ENCODE measurements at places on chromosomes 16 and 17.

DNA sequence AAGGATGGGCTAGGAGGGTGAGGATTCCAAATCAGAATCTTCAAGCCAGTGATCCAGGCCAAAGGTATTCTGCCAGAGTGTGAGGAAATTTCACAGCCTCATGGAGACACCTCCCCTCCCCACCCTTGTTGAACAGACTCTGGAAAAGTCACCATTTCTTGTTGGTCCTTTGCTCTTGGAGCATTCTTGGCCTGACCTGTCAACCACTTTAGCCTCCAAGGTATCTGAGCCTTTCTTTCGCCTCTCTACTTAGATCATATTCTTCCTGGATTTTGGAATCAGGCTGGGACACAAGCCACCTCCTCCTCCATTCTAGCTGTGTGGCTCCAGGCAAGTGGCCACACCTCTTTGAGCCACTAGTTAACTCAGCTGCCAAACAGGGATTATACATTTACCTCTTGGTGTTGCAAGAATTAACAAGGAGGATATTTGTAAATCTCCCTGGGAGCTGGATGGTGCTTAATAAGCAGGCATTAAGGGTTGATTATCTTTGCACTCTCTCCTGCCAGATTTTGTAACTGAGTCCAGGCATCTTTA lies 193.5 kb downstream of the WWOX start:
- no peak for DNase-seq

GRCh38 chr16:11848842-11849241 lies 2.5 kb downstream of the RSL1D1 start:
- no peak for DNase-seq

DNA sequence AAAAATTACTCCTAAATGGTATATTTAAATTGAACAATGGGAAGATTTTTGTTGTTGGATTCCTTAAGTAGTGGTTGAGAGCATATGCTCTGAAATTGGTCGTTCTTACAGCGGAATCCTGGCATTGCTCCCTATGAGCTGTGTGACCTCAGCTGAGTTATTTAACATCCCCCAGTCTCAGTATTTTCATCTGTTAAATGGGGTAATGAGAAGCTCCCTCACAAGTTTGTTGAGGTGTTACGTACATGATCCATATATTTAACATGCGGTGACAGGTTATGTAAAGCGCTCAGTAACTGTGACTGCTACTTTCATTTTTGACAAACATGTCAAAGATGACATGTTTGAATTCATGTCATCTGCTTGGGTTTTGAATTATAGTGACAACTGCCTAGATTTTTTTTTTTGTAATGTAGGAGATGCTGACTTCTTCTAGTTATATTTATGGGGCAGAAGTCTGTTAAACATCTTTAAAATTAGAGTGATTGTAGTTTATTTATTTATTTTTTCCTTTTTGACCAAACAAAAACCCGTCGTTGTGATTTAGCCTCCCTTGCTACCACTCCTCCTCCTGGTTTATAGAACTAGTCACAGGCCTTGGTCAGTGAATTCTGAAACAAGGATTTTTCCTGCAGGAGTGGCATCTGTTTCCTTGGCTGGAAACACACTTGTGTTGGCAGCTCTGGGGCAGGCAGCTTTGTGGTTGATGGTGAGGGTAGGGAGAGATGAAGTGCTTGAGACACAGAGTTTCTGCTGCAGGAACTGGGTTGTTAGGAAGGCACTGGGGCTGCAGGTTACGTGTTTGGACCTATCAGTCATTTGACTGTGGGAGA lies 268.8 kb downstream of the SNX29 start:
- no peak for DNase-seq

- no peak for DNase-seq
Measured at GRCh38 chr17:55340176-55340575, 75.4 kb downstream of the HLF start.

DNA sequence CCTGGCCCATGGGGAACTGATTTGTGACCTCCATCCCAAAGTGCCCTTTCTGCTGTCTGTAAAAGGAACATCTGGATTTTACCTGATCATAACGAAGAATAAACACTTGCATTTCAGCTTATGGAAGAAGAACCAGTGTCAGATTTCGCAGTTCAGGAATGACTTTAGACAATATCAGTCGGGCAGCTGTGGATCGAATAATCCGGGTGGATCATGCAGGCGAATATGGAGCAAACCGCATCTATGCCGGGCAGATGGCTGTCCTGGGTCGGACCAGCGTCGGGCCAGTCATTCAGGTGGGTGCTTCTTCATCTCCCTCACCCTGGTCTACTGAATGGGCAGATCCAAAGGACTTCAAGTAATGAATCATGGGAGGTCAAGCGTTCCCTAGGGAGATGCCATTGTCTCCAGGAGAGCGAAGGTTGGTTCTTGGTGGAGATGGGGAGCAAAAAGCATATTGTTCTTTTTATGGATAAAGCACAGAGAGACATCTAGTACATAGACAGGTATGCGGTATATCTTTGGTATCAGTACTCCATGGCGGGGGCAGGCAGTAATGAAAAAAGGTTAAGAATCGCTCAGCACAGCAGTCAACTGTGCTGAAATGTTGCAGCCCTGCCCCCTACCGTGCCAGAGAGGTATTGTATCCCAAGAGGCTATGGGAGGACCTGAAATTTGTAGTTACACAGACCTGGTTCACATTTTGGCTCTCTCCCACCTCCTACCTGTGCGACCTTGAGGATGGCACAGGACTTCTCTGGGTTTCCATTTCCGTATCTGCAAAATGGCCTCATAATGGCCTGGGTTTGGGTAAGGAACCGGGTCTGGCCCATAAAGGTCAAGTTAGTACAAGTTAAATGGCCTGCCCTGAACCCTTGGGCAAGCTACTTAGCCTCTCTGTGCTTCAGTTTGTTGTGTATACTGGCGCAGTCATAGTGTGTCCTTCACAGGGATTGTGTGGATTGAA lies 4.7 kb downstream of the COQ7 start:
- no peak for DNase-seq

- DNase-seq = no peak
Measured at GRCh38 chr16:75061669-75062068, 54.9 kb downstream of the LDHD start.

- no peak for DNase-seq
Measured at GRCh38 chr16:70255574-70255973, 3.8 kb upstream of the EXOSC6 start.

DNA sequence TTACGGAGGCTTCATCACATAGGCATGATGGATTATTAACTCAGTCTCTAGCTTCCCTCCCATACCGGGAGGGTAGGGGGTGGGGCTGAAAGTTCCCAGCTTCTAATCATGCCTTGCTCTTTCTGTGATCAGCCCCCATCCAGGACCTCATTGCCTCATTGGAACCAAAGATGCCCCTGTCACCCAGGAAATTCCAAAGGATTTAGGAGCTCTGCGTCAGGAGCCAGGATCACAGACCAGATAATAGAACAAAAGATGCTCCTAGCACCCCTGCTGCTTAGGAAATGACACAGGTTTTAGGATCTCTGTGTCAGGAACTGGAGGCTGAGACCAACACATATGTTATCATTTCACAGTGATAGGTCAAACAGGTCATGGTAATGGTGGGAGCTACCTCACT lies 9.7 kb downstream of the USB1 start:
- DNase-seq = no peak

DNA sequence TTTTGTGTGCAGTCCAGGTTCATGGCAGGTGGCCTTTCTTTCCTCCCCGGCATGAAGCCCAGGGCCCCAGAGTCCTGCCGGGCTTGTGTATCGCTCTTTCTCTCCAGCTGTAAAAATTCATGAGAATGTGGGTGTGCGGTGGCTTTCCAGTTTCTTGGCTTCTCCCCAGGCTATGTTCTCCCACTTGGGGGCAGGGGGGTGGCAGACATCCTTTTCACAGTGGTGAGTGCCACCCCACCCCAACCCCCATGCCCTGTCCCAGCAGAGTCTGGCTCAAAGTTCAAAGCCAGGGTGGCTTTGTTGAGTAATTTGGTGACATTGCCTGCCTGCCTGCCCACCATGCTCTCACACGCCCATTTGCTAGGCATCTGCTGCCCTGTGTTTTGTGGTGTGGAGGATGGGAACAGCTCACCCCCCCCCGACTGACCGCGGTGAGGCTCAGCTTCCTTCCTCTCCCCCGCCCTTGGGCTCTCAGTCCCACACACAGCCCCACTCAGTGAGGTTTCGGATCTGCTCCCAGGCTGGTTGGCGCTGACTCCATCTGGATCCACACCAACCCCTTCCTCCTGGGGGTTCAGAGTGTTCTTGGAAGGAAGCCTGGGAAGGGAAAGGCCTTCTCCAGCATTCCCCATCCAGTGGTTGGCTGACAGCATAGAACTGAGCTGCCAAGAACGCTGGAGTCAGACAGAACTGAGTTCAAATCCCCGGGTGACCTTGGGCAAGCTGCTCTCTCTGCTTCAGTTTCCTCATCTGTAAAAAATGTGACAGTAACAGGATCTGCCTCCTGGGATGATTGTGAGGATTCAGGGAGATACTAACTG lies 36.0 kb downstream of the CHD9 start:
- DNase-seq = no peak

- no peak for DNase-seq
Measured at GRCh38 chr17:1362964-1363363, 37.1 kb downstream of the YWHAE start.

DNA sequence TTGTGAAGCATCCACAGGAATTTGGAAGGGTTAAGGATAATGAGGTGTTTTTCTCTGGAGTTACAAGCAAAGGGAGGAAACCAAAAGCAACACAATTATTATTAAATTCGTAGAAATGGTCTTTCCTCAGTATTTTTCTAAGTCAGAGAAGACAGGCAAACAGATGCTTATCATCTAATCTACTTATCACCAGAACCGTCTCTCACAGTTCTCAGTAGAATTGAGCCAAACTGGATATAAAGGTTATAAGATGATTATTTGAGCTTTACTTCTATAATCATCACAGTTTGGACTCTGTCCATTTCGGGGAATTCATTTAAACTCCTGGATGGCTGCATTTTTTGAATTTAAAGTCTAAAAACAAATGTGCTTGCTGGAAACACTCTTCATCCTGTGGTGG lies 245.0 kb downstream of the KCNJ2 start:
- DNase-seq = no peak

GRCh38 chr16:62283-62967 lies 8.8 kb downstream of the SNRNP25 start:
- no peak for DNase-seq

GRCh38 chr17:14428648-14429029 lies 127.8 kb downstream of the HS3ST3B1 start:
- no peak for DNase-seq
